K562 (cell line): ENCODE measurements at places on chromosomes 5 and 9. TPM values are rescaled to one million over a fixed set of nuclear protein-coding genes. Genes with fewer than 3 reads are reported as not detected.
A peak's percentile ranks its signal among the peaks of the same experiment; 100 is the strongest.

GRCh38 chr5:181164076-181164952 lies 16.9 kb downstream of the OR2V2 start:
- no peak for DNase-seq
- H3K36me3 ChIP-seq = no peaks in the 10 kb centered on the region
- peak overlapping the region; percentile 87 for H3K27ac ChIP-seq
- H3K27me3 ChIP-seq = no peaks in the 10 kb centered on the region
- H3K4me3 ChIP-seq = peak overlapping the region; percentile 42

GRCh38 chr5:173222466-173222865 lies 12.5 kb downstream of the NKX2-5 start:
- no peak overlapping the region for H3K4me3 ChIP-seq
- peaks cover 23% of the 10 kb centered on the region for H3K27me3 ChIP-seq
- DNase-seq = no peak
- no peaks in the 10 kb centered on the region for H3K36me3 ChIP-seq
- H3K4me1 ChIP-seq = no peaks in the 10 kb centered on the region
- no peak overlapping the region for H3K27ac ChIP-seq

Gene TDRD7
- total RNA-seq = 6.0 and 6.1 TPM in 2 replicates

DNA sequence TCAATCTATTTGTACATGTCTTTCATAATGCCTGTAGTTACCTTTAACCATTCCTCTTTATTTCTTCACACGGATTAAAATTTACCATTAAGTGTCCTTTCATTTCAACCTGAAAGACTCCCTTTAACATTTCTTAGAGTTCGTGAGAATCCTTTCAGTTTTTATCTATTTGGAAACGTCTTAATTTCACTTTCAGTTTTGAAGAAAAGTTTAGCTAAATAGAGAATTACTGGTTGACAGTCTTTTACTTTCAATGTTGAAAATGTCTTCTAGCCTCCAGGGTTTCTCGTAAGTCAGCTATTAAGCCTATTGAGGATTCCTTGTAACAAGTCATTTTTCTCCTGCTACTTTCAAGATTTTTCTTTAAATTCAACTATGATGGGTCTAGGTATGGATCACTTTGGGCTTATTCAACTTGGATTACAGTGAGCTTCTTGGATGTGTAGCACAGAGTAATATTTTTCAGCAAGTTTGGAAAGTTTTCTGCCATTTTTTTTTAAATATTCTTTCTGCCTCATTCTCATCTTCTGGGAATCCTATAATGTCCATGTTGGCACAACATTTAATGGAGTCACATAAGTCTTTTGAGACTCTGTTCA lies 48.5 kb downstream of the RFX3 start:
- H3K36me3 ChIP-seq = 0 out of 3 replicates have a peak, but pooled peaks cover 4% of the 10 kb centered on the region
- DNase-seq = no peak
- H3K4me1 ChIP-seq = peaks cover 2% of the 10 kb centered on the region; the same call in 1 of the 3 replicates
- no peak overlapping the region for H3K4me3 ChIP-seq
- H3K27ac ChIP-seq = no peak overlapping the region

- no peak overlapping the region for H3K4me3 ChIP-seq
- no peak for DNase-seq
- H3K4me1 ChIP-seq = no peaks in the 10 kb centered on the region
- no peaks in the 10 kb centered on the region for H3K36me3 ChIP-seq
- H3K27ac ChIP-seq = no peak overlapping the region
These were observed 90.1 kb upstream of the DMRT1 start for GRCh38 chr9:751137-752051.

DNA sequence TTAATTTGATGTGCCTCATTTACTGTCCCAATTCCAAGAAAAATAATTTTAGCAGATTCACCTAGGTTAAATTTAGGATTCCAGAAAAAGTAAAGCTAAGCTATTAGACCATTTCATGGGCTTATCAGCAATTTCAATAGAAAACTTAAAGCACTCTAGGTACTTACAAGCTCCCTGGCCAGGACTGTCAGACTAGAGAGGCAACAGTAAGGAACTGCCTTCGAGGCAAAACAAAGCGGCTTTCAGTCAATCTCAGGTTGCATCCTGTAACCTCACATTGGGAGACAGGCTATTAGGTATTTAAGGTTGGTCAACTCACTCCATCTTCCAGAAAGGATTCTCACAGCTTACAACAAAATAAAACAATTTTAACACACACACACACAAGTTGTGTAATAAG lies 48.7 kb upstream of the FSD1L start:
- no peak overlapping the region for H3K27ac ChIP-seq
- no peaks in the 10 kb centered on the region for H3K36me3 ChIP-seq
- H3K27me3 ChIP-seq = peaks cover 21% of the 10 kb centered on the region
- H3K4me3 ChIP-seq = no peak overlapping the region
- no peak for DNase-seq
- H3K4me1 ChIP-seq = no peaks in the 10 kb centered on the region

GRCh38 chr9:114827641-114828302 lies 21.9 kb upstream of the TNFSF15 start:
- no peak overlapping the region for H3K27ac ChIP-seq
- H3K4me1 ChIP-seq = no peaks in the 10 kb centered on the region
- no peaks in the 10 kb centered on the region for H3K27me3 ChIP-seq
- H3K36me3 ChIP-seq = no peaks in the 10 kb centered on the region

Gene TEX48
- total RNA-seq = not detected in 2 replicates

Gene PAEP
- total RNA-seq = 0.51 and 0.69 TPM in 2 replicates

- H3K4me1 ChIP-seq = no peaks in the 10 kb centered on the region
- no peak for DNase-seq
- H3K4me3 ChIP-seq = no peak overlapping the region
- no peaks in the 10 kb centered on the region; the same call in 2 of the 3 replicates for H3K27me3 ChIP-seq
These were observed 71.5 kb downstream of the GADD45G start for GRCh38 chr9:89676281-89676680.

Gene FABP6
- total RNA-seq = not detected in 2 replicates

Gene KCTD16
- not detected in 2 replicates for total RNA-seq

DNA sequence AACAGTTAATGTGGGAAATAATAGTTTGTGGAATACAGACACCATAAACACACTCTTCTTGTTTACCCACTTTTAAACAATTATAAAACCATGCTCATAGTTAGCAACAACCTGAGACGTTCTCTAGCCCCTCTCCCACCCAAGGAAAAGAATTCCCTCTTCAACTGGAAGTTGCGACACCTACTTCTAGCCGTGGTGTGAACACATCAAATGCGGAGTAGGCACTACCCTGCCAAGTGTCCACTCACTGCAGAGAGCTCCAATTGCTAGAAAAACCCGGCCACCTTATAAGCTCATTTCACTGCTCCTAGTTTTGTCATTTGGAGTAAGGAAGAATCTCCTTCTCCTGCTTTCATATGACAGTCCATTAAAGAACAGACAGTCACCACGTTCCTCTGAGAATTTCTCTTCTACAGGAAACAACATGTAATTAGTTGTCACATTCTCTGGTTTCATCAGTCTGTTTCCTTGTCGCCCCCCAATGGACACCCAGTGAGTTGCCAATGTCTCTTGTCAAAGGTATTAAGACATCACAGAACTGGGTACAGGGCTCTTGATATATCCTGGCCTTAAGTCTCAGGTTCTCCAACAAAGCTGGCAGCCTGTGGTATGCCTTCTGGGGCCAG lies 47.3 kb downstream of the PRLR start:
- no peaks in the 10 kb centered on the region for H3K36me3 ChIP-seq
- no peak overlapping the region for H3K4me3 ChIP-seq
- H3K27ac ChIP-seq = no peak overlapping the region

- H3K27me3 ChIP-seq = no peaks in the 10 kb centered on the region
- no peak overlapping the region for H3K4me3 ChIP-seq
- H3K36me3 ChIP-seq = no peaks in the 10 kb centered on the region
- no peak for DNase-seq
- no peaks in the 10 kb centered on the region for H3K4me1 ChIP-seq
These were observed 57.8 kb downstream of the C9orf153 start for GRCh38 chr9:86201474-86202337.

DNA sequence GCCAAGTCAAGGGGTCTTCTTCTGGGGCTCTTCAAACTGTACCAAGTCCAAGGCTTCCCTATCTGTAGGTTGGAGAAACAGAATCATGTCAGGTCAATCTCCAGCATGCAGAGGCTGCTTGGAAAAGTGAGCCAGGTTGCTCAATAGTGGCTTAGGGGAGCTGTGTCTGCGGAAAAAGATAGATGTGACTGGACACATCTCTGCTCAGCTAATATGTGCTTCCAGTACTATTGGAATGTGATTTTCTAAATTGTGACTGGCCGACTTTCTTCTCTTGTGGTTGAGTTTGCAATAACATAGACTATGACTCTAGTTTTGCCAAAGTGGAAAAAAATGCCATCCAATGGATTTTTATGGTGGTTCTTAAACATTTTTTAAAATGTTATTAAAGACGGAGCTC lies 136.7 kb downstream of the BOD1 start:
- H3K27ac ChIP-seq = no peak overlapping the region
- DNase-seq = no peak
- H3K4me3 ChIP-seq = no peak overlapping the region

GRCh38 chr5:17796142-17796541 lies 161.9 kb downstream of the TAF11L14 start:
- no peaks in the 10 kb centered on the region for H3K27me3 ChIP-seq
- no peaks in the 10 kb centered on the region for H3K36me3 ChIP-seq
- no peaks in the 10 kb centered on the region for H3K4me1 ChIP-seq
- H3K4me3 ChIP-seq = no peak overlapping the region
- no peak for DNase-seq

GRCh38 chr9:89649039-89649691 lies 44.4 kb downstream of the GADD45G start:
- no peak overlapping the region for H3K27ac ChIP-seq
- H3K36me3 ChIP-seq = no peaks in the 10 kb centered on the region
- H3K4me3 ChIP-seq = no peak overlapping the region
- H3K27me3 ChIP-seq = no peaks in the 10 kb centered on the region; the same call in 2 of the 3 replicates
- H3K4me1 ChIP-seq = peaks cover 3% of the 10 kb centered on the region; the same call in 1 of the 2 replicates
- DNase-seq = peak; percentile 16

- H3K27ac ChIP-seq = no peak overlapping the region
- no peaks in the 10 kb centered on the region for H3K27me3 ChIP-seq
- no peaks in the 10 kb centered on the region for H3K4me1 ChIP-seq
- DNase-seq = no peak
- H3K4me3 ChIP-seq = no peak overlapping the region
- no peaks in the 10 kb centered on the region for H3K36me3 ChIP-seq
These were observed 264.7 kb upstream of the CCNG1 start for GRCh38 chr5:163172540-163173338.

Gene ENC1
- total RNA-seq = 2.5 and 2.6 TPM in 2 replicates

DNA sequence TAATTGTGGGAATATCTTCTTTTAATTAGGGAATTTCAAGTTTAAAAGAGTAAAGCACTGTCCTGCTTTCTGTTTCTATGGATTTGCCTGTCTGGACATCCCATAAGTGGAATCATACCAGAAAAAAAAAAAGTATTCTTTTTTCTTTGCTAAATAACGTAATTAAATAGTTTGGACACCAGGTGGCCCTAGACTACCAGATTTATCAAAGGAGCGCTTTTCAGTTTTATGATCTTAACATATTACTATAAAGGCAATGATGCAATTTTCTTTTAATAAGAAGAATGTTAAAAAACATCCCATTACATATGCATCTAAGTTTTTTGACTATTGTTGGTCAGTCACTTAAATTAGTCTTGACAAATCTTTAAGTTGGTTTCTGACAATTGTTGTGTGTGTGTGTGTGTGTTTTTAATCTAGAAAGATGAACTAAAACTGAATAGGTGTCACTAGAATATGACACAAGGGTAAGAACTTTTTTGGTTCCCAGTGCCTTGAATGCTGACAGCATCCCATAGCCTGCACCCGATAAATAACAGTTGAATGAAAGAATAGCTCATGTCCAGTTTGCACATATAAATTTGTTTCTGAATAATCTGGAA lies 49.5 kb downstream of the C5orf22 start:
- H3K4me3 ChIP-seq = no peak overlapping the region
- no peak for DNase-seq
- H3K27me3 ChIP-seq = peaks cover 5% of the 10 kb centered on the region
- no peak overlapping the region for H3K27ac ChIP-seq

Gene ENTREP1
- 0.09 TPM in 1 of 2 replicates, not detected in the other for total RNA-seq

Gene SLC23A1
- 0.40 TPM in 1 of 2 replicates, not detected in the other for total RNA-seq

GRCh38 chr9:105971986-105972385 lies 277.6 kb downstream of the TMEM38B start:
- H3K4me1 ChIP-seq = no peaks in the 10 kb centered on the region
- no peaks in the 10 kb centered on the region for H3K27me3 ChIP-seq
- no peak overlapping the region for H3K4me3 ChIP-seq
- DNase-seq = no peak

DNA sequence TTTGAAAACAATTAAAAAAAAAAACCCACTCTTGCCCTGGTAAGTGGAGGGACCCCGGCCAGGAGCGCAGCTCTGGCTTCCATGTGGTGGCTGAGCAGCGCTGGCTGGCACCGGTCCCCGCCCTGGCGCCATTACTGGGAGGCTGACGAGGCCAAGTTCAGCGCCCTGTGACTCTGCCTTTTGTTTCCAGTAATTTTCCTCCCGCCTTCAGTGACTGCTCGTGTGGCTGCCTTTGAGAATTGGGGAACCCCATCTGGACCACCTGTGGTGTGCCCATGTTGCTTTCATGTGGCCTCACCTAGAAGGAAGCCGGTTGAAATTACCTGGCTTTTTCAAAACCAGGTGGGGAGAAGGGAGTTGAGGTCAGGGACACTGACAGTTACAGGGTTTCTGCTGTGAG lies 136.1 kb downstream of the GAPVD1 start:
- DNase-seq = no peak
- H3K27ac ChIP-seq = no peak overlapping the region
- H3K4me3 ChIP-seq = no peak overlapping the region
- no peaks in the 10 kb centered on the region for H3K27me3 ChIP-seq
- no peaks in the 10 kb centered on the region for H3K36me3 ChIP-seq

- no peaks in the 10 kb centered on the region for H3K4me1 ChIP-seq
- H3K36me3 ChIP-seq = no peaks in the 10 kb centered on the region
- no peak for DNase-seq
- H3K27me3 ChIP-seq = no peaks in the 10 kb centered on the region
- no peak overlapping the region for H3K27ac ChIP-seq
These were observed 354.1 kb upstream of the RFX3 start for GRCh38 chr9:3879726-3880505.

Gene PPP3R2
- not detected in 2 replicates for total RNA-seq

- H3K27ac ChIP-seq = no peak overlapping the region
- H3K27me3 ChIP-seq = no peaks in the 10 kb centered on the region
- H3K4me3 ChIP-seq = no peak overlapping the region
These were observed 285.8 kb upstream of the ZNF608 start for GRCh38 chr5:125032286-125032685.

Gene SLIT3
- total RNA-seq = 0.04 and 0.13 TPM in 2 replicates

DNA sequence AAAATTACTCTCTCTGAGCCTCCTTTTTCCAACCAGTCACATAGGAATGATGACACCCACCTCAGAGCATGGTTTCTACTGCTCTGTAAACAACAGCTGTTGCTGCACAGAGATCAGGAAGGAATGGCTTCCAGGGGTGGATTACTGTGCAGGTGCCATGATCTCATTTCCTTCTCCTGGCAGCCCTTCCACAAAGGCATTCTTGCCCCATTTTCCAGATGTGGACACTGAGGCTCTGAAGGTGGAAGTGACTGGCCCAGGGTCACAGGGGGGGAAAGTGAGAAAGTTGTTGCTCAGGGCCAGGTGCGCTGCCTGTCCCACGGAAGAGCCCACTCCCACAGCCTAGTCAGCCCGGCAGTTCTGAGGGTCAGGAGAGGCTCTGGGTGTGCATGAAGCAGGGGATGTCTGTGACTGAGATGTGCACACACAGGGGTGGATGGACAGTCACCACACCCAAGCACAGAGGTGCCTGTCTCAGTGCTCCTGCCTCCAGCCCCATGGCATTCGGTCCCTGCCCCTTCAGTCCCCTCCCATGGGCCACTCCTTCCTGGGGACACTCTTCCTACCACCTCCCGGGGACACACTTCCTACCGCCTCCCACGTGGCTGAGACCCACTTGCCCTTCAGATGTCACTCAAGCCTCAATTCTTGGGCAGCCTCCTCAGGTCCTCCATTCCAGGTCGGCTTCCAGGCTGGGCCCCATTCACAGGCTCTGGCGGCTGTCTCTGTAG lies 17.0 kb downstream of the FGFR4 start:
- no peak overlapping the region for H3K27ac ChIP-seq
- H3K4me1 ChIP-seq = peaks cover 12% of the 10 kb centered on the region
- H3K27me3 ChIP-seq = peaks cover 12% of the 10 kb centered on the region; the same call in 2 of the 3 replicates
- no peak for DNase-seq
- no peaks in the 10 kb centered on the region for H3K36me3 ChIP-seq

Gene RELL2
- total RNA-seq = 22.9 and 23.3 TPM in 2 replicates

Gene SAPCD2
- 72.1 and 78.8 TPM in 2 replicates for total RNA-seq
